ENCODE measurements at places on chromosomes 7 and 10.

DNA sequence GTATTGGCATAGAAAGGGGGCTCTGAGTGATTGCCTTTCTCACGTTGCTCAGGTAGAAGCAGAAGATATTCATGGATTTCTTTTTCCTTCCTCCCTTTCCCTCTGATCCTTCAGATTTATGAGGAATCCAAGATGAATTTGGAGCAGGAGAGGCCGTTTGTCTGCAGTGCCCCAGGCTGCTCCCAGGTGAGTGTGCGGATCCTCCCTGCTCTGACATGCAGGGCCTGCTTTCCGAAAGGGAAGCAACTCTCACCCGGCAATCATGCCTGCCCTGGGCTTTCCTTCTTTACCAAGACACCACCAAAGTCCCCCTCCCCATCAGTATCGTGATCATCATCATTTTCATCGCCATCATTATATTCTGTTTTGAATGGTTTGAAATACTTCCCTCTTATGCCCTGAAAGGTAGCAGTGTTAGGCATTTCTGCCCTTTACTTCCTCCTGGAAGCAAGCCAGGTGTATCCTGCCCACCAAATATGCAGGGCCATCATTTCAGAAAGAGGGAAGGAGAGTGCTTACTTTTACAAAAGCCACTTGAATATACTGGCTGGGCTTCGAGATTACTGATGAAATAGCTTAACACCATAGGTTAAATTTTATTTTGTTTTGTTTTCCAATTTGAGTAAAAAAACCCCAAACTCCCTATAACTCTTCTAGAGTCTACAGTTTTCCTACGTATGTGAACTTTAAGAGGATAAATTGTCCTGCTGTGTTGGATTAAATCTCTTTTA, 75.9 kb downstream of the CREB5 start:
- DNase-seq, result no peak

- no peak for DNase-seq
Observed at GRCh38 chr7:151459726-151460473, 20.0 kb upstream of the CRYGN start.

- no peak for DNase-seq
Observed at GRCh38 chr10:71218046-71218650, 5.8 kb downstream of the UNC5B start.

DNA sequence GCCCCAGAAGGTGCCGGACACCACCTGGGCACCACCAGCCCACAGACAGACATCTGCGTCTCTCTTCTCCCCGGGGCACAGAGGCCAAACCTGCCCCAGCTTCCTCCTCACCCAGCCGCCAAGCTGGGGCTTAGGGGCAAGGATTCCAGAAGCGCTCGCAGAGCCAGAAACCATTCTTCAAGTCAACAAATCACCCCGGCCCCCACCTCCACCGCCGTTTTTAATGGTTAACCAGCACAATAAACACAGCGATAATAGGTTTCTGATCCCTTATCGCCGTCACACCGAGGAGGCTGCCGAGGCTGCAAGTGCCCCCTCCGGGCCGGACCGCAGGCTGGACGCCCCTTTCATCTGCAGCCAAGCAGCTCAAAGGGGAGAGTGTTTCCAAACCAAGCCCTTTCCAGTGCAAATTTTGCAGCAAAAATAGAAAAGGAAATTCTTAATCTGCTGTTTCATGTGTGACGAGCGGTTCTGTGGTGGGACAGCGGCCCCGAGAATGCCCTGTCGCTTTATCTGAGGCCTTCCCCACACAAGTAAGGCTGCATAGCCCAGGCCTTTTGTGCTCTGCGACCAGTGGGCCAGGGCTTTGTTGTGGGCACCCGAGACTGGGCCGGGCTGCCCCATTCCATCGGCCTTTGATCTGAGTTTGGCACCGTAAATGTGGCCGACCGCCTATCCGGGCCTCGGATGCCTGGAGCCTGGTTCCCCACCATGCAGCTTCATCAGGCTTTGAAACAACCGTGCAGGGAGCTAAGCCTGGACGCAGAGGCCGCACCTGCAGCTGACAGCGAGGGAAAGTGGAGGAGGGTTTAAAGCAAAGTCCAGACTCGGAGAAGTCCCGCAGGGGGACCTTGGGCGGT, 83.2 kb downstream of the FOXL3 start:
- no peak for DNase-seq

GRCh38 chr7:121796381-121796780, 76.6 kb upstream of the PTPRZ1 start:
- no peak for DNase-seq

- no peak for DNase-seq
Observed at GRCh38 chr7:49125246-49125645, 200.9 kb downstream of the CDC14C start.

GRCh38 chr10:54613162-54613561, 187.9 kb downstream of the PCDH15 start:
- no peak for DNase-seq

GRCh38 chr10:63286340-63286739, 153.2 kb downstream of the NRBF2 start:
- no peak for DNase-seq

GRCh38 chr7:151060416-151061212, 1.2 kb downstream of the SLC4A2 start:
- no peak for DNase-seq

GRCh38 chr7:23467806-23468525, 2.3 kb downstream of the IGF2BP3 start:
- DNase-seq, result no peak

GRCh38 chr7:79624336-79624735, 170.9 kb upstream of the MAGI2 start:
- DNase-seq, result no peak

GRCh38 chr10:16952610-16953009, 135.4 kb upstream of the RSU1 start:
- no peak for DNase-seq

DNA sequence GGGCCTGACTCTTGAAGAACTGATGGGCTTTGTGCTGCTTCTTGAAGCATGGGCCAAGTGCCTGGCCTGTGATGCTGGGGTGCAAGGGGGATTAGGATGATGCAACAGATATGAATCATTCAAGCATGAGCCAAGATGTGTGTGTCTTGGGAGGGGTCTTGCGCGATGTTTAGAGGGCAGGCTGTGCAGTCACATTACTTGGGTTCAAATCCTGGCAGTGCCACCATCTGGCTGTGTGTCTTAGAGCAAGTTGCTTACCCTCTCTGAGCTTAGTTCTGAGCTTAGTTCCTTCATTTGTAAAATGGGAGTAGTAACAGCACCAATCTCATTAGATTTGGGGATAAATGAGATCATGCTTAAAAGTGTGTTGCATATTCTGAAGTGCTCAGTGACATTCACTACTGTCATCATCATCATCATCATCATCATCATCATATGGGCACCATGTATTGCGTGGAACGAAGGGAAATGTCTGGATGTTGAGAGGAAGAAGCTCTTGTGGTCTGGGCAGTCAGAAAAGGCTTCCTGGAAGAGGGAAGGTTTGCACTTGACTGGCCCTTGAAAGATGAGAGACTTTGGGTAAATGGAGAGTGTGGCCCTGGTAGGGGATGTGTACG, 9.3 kb downstream of the UNC5B start:
- no peak for DNase-seq

GRCh38 chr10:6986927-6987326, 406.9 kb upstream of the PRKCQ start:
- DNase-seq, result no peak

DNA sequence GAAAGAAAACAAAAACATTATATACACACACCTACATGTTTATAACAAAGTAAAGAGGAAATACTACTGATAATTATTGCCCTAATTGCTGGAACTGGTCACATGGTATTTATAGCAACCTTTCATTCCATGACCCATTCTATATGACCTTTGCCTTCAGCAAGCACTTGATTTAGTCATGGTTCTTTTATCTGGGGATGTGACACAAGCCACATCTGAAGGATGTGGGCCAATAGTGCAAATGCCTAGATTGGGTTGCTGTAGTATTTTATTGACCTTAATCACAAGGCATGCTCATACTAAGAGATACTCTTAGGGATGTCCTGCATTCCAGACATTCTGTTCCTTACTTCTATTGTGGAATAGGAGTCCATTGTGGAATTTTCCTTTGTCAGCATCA, 723.5 kb upstream of the POM121L12 start:
- DNase-seq, result no peak

- DNase-seq, result no peak
Observed at GRCh38 chr7:117133125-117133524, 179.8 kb downstream of the ST7 start.

- no peak for DNase-seq
Observed at GRCh38 chr10:56317603-56318002, 43.5 kb downstream of the ZWINT start.

DNA sequence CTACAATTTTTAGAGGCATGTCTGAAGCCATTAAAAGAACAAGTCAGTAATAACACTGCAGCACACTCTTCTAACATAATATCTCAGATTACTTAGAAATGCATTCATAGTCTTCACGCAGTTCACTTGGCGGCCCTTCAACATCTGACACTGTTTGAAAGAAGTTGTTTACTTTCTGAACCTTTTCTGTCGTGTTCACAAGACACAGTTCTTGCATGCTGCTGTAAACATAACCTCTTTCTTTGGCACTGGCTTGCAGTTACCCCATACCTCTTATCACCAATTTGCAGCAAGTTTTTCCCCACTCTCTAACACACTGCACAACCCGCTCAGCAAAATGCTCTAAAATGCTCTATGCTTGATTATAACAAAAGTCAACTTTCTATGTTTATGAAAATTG, 12.0 kb downstream of the PIP4K2A start:
- DNase-seq, result no peak

- DNase-seq, result peak; percentile 63
Observed at GRCh38 chr7:103447073-103447960, 1.3 kb upstream of the SLC26A5 start.

DNA sequence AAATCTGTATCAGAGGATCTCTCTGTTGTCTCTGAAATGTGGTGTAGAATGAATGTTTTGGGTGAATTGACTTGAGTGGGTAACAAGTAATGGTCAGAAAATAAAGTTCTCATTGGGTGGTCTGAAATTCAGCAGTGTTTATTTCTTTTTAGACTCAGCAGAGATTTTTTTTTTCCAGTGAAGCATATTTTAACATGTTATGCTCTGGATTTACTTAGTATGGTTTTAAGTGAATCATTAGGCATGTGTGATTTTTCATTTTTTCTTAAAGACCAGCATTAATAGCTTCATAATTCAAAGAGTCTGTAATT, 63.5 kb downstream of the REEP3 start:
- no peak for DNase-seq

GRCh38 chr10:104690959-104691358, 49.9 kb downstream of the SORCS3 start:
- DNase-seq, result no peak

GRCh38 chr7:138072726-138073125, 3.5 kb upstream of the AKR1D1 start:
- DNase-seq, result no peak

DNA sequence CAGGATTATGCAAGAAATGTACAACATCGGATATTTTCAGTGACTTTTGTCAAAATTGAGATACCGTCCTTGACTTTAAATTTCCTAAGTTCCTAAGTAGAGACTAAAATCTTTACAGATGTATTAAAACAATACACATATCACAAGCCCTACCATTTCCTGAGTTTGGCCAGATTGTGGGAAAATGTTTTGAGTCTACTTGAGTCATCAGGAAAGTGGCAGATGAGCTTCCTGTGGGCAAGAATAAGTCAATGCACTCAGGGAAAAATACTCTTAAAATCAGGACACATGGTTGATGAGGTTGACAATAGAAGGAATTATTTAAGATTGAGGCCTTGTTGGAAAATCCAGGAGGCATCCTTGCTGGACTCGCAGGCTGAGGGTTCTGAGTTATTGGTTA, 162.5 kb downstream of the SNX10 start:
- DNase-seq, result no peak

DNA sequence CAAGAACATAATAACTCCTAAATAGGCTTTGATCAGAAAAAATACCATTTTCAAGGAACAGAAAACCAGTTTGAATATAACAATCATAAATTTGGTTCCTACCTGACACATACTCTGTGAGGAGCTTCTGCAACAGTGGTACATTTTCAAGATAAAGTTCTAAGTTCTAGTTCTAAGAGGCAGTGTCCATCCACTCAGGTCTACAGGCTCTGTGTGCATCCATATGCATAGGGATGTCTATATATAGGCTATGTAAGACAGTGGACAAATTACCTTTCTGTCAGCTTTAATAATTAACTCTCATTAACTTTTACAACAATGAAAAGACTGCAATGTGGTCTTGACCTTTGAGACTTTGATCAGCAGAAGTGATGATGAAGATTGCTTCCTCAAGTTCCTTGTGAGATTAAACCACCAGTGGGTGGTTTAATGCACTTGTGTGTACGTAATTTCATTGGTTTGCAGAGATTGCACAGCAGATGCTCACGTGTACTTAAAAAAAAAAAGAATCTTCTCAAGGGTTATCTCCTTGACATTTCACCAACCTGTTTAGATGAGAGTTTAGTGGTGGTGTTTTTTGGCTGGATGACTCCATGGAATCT, at the start of gene SLC26A3:
Gene SLC26A3, minus strand, starts transcription at position 215 of the 602 bp plus-strand sequence. CDS start 8,714 bp downstream, outside the sequence.
- no peak for DNase-seq

All from NCI-H1417 treated with DMSO at 0.1 percent for 48 hours (cell line).